Stimulated activated naive CD8-positive, alpha-beta T cell treated with anti-CD3 and anti-CD28 coated beads, Interleukin-15, amount 100 ng/mL, for 72 hours (primary cell): ENCODE measurements at places on chromosomes 12 and 14.

DNA sequence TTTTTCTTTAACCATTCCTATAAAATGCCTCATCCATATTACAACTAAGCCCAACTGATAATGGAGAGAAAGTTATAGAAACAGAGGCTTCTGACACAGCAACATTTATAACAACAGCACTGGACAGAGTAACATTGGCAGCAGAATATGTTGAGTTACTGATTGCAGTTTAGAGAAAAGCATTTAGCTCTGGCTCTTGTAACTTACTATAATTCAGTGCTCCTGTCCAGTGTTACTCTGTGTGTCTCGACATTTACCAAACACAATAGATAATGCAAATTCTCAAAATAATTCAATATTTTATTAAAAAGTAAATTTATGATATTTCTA is 356.1 kb downstream of the CEP128 start:
- no peak for DNase-seq

- no peak for DNase-seq
Measured at GRCh38 chr14:61526405-61527312, 168.7 kb upstream of the HIF1A start.

DNA sequence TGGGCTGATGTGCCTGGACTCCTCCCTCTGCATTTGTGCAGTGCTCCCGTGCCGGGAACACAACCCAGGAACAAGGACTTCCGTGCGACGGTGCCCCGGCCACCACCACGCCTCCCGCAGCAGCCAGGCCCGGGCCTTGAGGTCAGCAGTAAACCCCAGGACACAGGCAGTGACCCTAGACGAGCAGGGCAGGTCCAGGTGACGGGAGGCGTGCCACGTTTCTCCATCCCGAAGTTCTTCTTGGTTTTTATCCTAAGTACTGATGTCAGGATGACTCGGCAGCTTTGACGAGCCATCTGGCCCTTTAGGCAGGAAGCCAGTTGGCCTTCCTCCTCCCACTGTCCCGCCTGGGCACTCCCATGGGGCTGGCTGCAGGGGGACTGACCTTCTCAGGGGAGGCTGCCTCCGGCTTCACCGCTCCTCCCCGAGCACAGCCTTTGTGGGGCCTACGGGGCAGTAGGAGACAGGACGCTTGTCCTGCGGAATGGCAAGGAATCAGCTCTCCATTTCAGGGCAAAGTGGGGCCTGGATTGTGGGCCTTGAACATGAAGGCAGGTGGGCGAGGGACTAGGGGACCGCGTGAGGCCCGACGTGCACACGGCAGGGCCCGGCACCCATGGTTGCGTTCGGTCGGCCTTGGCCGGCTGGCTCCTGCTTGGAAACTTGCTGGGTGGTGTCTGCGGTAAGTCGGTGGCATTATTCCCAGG is 94.1 kb downstream of the FBXL14 start:
- no peak for DNase-seq

GRCh38 chr12:47397664-47398281 is 308.1 kb downstream of the RPAP3 start:
- peak; percentile 51 for DNase-seq

GRCh38 chr12:28652239-28652638 is 462.0 kb downstream of the CCDC91 start:
- no peak for DNase-seq

DNA sequence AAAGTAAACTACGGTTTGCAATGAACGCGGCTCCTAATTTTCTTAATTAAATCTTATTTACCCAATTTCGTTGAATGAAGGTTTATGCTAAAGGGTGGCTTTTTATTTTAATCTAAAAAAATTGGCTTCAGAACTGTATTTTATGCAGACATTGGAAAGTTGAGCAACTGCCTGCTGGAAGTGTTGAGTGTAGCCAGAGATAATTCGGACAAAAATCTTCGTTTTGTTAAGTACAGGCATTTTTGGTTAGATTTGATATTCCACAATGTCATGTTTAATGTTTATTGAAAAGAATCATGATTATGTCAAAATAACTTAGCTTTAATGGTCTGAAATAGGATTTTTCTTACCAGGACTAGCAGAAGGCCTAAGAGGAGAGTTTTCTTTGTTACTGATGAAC is 875 bp downstream of the IRAK3 start:
- no peak for DNase-seq

- DNase-seq = no peak
Measured at GRCh38 chr12:60842181-60842580, 1246.4 kb downstream of the SLC16A7 start.

DNA sequence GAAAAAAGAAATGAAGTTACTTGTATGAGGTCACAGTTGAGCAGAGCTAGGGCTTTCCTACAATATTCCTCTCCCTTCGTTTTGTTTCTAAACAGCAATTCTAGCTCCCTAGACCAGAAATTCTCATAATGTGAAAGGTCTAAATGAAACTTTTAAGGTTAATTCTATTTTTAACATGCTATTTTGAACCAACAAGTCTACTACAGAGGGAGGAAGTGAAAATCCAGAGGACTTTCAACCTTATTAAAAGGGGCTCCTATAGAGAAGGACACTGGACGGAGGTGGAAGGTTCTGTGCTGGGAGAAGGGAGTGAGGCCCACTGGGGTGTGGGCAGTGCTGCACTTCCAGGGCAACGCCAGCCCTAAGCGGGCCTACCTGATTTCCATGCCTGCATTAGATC is 13.4 kb downstream of the GSG1 start:
- DNase-seq = no peak

DNA sequence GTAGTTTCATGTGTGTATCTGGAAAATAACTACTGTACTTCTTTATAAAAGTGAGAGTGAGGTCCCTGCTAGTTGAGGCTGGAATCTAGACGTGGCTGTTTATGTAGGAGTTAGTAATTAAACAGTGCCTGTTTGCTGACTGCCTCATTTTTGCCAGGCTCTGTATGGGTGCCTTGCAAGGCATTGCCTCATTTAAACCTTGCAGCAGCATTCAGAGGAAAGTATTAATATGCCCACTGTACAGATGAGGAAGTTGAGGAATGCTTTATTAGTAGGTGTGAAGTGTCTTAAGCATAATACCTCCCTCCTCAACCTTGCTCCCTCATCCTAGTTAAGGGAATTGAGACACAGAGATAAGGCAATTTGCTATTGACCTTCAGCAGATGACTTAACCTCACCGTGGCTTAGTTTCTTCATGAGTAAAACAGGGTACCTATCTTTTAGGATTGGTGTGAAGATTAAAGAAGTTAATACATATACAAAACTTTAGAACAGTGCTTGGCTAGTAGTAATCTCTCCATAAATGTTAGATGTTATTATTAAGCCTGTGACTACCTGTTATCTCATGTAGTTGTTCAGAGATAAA is 28.7 kb downstream of the PPM1A start:
- DNase-seq = no peak

GRCh38 chr14:68384881-68385280 is 408.0 kb downstream of the ZFP36L1 start:
- no peak for DNase-seq

- no peak for DNase-seq
Measured at GRCh38 chr14:101875727-101876554, 88.4 kb upstream of the DYNC1H1 start.

DNA sequence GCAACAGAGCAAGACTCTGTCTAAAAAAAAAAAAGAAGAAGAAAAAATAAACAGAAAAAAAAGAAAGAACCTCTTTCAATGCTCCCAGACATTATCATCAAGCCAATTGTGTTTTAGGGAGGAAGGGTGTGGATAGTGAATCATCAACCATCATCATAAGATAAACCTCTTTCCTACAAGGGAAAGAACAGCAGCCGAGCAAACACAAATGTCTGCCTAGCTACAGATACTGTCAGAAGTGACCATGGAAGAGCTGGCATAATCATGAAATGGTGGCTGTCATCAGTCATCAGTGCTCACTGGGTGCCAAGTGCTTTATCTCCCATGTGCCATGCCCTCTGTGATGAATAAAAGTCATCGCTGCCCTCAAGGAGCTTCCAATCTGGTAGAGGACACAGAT is 46.6 kb downstream of the SLC17A8 start:
- no peak for DNase-seq

- no peak for DNase-seq
Measured at GRCh38 chr14:103460415-103460814, 62.2 kb downstream of the CKB start.

- no peak for DNase-seq
Measured at GRCh38 chr12:88182416-88182815, 40.3 kb downstream of the TMTC3 start.

DNA sequence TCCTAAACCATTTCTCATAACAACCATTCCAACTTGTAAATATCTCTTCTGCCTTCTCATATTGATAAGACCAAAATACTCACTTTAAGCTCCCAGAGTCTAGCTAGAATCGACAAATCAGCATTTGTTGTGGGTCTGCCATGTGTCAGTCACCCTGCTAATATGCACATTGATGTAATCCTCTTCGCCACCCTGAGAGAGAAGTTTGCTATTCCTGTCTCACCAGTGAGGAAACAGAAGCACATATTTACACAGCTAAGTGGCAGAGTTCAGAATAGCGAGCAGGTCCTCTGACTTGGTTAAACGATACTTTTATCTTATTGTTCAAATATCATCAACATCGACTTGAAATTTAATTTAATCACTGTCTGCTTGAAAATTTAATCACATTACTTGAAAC is 142.1 kb downstream of the ANO4 start:
- DNase-seq = no peak

DNA sequence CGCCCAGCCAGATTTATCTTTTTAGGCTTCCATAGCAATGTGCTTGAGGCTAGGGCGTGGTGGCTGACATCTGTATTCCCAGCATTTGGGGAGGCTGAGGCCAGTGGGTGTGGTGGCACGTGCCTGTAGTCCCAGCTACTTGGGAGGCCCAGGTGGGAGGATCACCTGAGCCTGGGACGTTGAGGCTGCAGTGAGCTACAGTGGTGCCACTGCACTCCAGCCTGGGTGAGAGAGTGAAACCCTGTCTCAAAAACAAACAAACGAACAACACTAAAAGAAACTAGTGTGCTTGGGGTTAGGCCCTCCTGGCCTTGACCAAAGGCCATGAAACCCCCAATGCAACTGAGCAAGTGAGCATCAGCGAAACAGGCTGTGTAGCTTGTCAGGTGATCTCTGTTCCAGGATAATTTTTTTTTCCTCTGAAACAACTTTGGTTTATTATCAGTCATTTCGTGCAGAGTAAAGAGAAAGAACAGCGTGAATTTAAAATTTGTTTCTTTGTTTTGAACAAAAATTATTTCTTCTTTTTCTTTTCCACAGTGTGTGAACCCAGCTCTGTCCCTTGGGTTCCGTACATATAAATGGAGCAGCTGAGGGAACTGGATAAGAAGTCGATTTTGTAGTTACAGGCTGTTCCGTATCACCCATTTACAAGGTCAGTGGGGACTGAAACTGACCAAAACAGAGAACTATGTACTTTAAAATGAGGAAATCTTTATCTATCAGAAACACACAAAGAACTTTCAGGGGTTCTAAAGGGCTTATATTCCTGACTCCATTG is 8.8 kb upstream of the TUBA1C start:
- DNase-seq = no peak

- no peak for DNase-seq
Measured at GRCh38 chr12:43318021-43318420, 234.0 kb downstream of the ADAMTS20 start.

DNA sequence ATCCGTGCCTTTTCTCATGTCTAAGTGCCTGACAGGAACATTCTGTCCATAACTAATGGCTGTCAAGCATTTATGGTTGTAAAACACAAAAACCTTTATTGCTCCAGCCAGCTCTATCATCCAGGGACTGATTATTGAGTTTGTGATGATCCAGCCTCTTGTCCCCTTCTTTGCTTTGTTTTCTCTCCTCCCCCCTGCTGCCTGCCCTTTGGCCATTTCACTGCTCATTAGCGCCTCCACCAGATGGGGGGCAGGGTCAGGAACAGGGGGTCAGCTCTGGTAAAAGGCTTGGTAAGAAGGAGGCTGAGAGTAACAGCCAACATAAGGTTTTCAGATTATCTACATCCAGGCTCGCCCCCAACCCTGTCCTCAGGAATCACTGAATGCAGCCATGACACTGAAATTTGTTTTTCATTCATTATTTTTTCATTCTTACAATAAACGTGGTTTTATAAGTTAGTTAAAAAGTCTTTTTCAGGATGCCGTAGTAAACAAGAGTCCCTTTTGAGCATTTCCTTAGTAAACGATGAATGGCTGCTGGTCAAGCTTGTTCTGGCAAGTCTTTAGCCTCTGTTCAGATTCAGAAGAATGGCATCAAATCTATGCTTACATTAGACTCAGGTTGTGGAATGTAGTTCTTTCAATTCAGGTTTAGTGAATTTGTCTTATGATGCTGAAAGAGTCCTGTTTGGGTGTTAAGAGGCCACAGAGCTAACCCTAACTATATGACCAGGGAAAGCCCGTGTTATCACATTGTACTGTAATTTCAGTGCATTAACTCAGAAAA is 21.7 kb downstream of the HMGA2 start:
- DNase-seq = no peak

GRCh38 chr14:101495827-101496775 is 65.2 kb upstream of the DIO3 start:
- no peak for DNase-seq

GRCh38 chr12:29234965-29235626 is 86.0 kb downstream of the FAR2 start:
- DNase-seq = no peak

DNA sequence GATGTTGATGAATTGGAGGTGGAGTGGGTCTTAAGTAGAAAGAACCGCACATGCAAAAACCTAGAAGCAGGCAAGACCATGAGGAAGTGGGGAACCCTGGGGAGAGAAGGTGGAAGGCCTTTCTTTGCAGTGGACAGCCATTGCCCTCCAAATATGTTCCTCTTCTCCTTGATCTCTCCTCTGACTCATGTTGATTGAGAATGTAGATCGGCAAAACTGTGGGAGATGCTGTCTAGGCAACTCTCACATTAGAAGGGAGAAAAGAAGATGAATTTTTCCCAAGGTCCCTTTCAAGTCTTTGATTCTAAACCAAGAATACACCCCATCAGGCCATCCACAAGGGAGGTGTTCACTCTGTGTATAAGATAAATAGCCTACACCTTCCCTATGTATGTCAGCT is 257.5 kb downstream of the MSRB3 start:
- DNase-seq = no peak
